ENCODE measurements at places on chromosomes 7 and 10.
A peak's percentile ranks its signal among the peaks of the same experiment; 100 is the strongest.

- H3K36me3 ChIP-seq: no peaks in the 10 kb centered on the region
- H3K27me3 ChIP-seq: no peaks in the 10 kb centered on the region
- H3K4me3 ChIP-seq: no peak overlapping the region
- H3K27ac ChIP-seq: no peak overlapping the region
- DNase-seq: no peak
These were observed 88.2 kb downstream of the CD36 start for GRCh38 chr7:80726666-80727065.

DNA sequence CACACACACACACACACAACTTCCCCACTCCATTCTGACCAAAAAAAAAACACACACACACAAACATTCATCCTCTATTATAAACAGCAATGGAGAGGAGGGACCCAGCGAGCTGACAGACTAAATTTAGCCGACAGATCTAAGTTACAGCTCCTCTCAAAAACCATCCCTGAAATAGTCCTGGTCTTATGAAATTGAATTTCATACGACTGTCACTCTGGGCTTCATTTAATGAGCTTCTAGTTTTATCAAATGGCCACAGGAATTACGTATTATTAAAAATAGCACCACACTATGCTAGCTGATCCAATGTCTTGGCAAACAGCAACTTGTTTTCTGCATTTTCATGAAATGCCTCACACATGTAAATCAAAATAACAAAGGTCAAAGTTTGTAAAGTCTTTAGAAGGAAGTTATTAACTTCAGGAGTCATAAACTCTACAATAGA, 131.3 kb upstream of the ASAH2 start:
- no peaks in the 10 kb centered on the region for H3K27me3 ChIP-seq
- peaks cover 17% of the 10 kb centered on the region for H3K4me1 ChIP-seq
- H3K4me3 ChIP-seq: no peak overlapping the region
- no peak overlapping the region for H3K27ac ChIP-seq

DNA sequence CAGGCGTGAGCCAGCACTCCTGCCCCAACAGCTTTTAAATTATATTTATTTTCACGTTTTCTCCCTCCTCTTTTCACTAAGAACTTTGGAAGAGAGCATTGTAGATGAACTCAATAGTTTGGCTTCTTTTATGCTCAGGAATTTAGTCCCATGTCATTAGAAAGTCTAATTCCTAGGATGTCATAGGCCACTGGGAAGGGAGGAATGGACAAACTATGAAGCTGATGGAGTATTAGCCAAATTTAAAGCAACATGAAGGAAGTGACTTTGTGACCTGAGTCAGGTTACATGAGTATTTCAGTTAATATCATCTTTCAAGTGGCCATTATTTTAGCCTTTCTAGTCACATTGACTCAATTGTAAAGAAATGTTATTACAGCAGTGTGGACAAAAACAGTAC, 18.0 kb upstream of the OPN4 start:
- H3K4me3 ChIP-seq: no peak overlapping the region
- H3K27me3 ChIP-seq: peaks cover 71% of the 10 kb centered on the region
- no peak overlapping the region for H3K27ac ChIP-seq
- no peaks in the 10 kb centered on the region for H3K36me3 ChIP-seq
- DNase-seq: no peak

GRCh38 chr10:24238519-24239247, 29.7 kb downstream of the KIAA1217 start:
- H3K27me3 ChIP-seq: peaks cover 6% of the 10 kb centered on the region
- no peak overlapping the region for H3K27ac ChIP-seq

DNA sequence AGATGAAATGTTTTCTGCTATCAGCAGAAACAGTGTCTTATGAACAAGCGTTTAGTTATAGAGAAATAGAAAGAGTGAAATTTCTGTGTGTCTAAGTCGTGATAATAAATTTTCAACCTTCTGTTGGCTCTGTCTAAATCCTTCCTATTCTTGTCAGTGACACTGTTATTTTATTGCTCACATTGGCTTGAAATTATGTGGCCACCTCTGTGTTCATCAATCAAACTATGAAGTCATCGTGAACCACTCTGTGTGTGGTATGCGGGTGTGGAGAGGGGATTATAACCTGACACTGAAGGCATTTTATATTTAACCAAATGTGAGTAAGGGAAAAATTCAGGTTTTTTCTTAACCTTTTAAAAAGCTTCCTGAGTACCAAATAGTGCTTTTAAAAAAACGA, 12.3 kb downstream of the AOAH start:
- no peak overlapping the region for H3K4me3 ChIP-seq
- peaks cover 55% of the 10 kb centered on the region for H3K4me1 ChIP-seq
- H3K27ac ChIP-seq: no peak overlapping the region

DNA sequence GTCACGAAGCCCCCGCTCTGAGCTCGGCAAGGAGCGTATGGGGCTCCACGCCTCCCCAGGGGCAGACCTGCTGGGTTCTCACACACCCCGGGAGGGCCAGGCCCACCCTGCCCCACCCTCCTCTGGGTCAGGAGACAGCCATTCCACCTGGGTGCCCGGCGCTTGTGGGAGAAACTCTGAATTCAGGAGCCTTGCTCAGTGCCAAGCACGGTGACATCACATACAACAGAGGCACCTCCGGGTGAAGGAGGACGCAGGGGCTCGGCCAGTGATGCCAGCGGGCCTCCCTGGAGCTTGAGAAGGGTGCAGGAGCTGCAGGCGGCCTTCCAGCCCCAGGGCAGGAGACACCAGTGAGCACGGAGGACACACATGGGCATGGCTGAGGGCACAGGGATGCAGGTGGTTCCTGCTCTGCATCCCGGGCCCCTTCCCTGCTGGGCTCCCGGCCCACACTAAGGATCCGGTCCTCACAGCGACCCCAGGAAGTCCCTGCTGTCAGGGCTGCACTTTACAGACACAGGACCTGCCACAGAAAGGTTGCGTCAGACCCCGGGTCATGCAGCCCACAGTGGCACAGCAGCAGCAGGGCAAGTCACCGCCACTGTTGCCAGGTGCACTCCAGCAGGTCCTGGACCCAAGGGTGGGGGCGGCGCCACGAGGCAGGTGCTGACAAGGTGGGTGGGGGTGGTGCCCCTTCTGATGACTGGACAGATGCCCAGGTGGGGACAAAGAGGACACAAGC, 108.0 kb downstream of the MAD1L1 start:
- no peak for DNase-seq
- H3K36me3 ChIP-seq: no peaks in the 10 kb centered on the region
- no peaks in the 10 kb centered on the region for H3K27me3 ChIP-seq
- H3K4me1 ChIP-seq: peaks cover 10% of the 10 kb centered on the region

DNA sequence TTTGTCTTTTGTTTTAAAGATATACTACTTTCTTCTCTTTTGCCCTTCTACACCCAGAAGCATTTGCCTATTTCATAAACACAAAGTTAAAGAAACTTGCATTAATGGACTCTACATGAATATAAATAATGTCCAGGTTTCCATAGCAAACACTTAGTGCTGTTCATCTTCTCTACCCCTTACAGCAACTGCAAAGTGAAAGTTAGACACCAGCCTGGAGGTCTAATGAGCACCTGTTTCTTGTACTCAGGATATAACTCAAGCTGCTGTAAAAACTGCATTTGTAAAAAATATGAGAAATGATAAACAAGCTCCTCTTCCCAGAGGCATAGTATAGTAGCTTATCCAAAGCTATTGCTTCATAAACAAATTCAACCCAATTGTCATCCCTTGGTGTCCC, 76.0 kb upstream of the RELN start:
- no peak overlapping the region for H3K27ac ChIP-seq
- no peaks in the 10 kb centered on the region for H3K4me1 ChIP-seq
- no peak for DNase-seq
- H3K27me3 ChIP-seq: no peaks in the 10 kb centered on the region
- no peaks in the 10 kb centered on the region for H3K36me3 ChIP-seq

DNA sequence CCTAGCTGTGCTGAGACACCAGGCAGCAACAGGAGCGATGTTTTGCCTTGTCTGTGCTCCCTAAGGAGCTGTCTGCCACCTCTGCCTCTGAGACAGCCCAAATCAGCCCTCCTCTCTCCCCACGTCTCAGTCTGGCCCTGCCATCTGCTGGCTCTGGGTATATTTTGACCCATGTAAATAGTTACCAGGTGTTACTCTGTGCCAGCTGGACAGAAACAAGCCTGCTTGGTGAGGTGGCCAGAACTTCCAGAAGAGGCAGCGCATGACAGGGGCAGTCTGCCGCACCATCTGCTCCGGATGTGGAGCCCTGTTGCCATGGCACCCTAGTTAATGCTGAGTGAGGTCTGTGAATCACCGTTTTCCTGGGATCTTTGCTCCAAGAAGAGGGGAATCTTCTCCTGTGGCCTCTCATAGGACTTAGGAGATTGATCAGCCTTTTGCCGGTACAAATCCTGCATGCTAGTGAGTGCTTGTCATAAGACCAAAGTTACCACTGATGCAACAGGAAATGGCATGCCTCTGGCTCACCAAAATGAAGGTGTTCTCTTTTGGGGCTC, 31.8 kb downstream of the GSTO2 start:
- peak overlapping the region; percentile 6 for H3K27ac ChIP-seq
- DNase-seq: no peak
- H3K4me3 ChIP-seq: no peak overlapping the region
- H3K36me3 ChIP-seq: peaks cover 2% of the 10 kb centered on the region
- peaks cover 24% of the 10 kb centered on the region for H3K4me1 ChIP-seq

GRCh38 chr7:13982940-13983677, 6.4 kb downstream of the ETV1 start:
- peaks cover 1% of the 10 kb centered on the region for H3K36me3 ChIP-seq
- peaks cover 4% of the 10 kb centered on the region for H3K4me1 ChIP-seq
- H3K27me3 ChIP-seq: peaks cover 40% of the 10 kb centered on the region
- no peak overlapping the region for H3K4me3 ChIP-seq
- DNase-seq: no peak

DNA sequence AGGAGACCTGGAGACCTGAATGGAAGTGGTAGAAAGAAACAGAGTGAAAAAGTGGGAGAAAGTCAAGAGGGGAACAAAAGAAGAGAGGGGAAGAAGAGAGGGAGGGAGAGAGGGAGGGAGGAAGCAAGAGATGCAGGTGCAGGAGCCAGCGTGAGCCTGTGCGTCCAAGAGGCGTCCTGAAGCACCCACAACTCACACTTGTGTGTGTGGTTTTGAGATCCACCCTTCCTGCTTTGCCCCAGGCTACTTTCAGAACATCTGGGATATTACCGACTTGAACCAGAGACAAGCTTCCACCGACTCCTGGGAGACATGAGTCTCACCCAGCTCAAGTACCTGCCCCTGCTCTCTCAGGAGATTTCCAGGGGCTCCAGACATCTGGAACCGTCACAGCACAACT, 9.8 kb downstream of the AFAP1L2 start:
- H3K4me3 ChIP-seq: no peak overlapping the region
- H3K27me3 ChIP-seq: peaks cover 71% of the 10 kb centered on the region
- peaks cover 3% of the 10 kb centered on the region for H3K36me3 ChIP-seq
- no peaks in the 10 kb centered on the region for H3K4me1 ChIP-seq

GRCh38 chr10:49595003-49595712, 15.0 kb upstream of the SLC18A3 start:
- no peak overlapping the region for H3K27ac ChIP-seq
- no peaks in the 10 kb centered on the region for H3K36me3 ChIP-seq
- peak; percentile 25 for DNase-seq
- peaks cover 18% of the 10 kb centered on the region for H3K27me3 ChIP-seq
- H3K4me1 ChIP-seq: no peaks in the 10 kb centered on the region
- H3K4me3 ChIP-seq: no peak overlapping the region

DNA sequence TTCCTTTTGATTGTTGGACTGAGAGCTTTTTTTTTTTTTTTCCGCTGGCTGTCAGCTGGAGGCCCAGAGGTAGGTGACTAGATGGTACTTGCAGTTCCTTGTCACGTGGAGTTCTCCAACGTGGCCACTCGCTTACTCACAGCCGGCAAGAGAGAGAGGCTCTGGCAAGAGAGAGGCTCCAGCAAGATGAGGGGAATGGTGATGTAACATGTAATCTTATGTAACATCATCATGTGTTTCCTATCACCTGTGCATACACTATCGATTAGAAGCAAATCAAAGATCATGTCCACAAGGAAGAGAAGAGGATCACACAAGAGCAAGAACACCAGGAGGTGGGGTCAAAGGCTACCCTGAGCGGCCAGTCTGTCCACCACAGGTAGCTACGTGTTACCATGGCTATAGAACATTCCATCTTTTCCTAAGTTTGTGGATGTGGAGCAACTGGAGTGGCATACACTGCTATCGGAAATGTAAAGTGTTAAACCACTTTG, 4.0 kb upstream of the BORCS7 start:
- peaks cover 1% of the 10 kb centered on the region for H3K36me3 ChIP-seq
- H3K27me3 ChIP-seq: no peaks in the 10 kb centered on the region
- H3K4me3 ChIP-seq: no peak overlapping the region
- H3K27ac ChIP-seq: no peak overlapping the region

DNA sequence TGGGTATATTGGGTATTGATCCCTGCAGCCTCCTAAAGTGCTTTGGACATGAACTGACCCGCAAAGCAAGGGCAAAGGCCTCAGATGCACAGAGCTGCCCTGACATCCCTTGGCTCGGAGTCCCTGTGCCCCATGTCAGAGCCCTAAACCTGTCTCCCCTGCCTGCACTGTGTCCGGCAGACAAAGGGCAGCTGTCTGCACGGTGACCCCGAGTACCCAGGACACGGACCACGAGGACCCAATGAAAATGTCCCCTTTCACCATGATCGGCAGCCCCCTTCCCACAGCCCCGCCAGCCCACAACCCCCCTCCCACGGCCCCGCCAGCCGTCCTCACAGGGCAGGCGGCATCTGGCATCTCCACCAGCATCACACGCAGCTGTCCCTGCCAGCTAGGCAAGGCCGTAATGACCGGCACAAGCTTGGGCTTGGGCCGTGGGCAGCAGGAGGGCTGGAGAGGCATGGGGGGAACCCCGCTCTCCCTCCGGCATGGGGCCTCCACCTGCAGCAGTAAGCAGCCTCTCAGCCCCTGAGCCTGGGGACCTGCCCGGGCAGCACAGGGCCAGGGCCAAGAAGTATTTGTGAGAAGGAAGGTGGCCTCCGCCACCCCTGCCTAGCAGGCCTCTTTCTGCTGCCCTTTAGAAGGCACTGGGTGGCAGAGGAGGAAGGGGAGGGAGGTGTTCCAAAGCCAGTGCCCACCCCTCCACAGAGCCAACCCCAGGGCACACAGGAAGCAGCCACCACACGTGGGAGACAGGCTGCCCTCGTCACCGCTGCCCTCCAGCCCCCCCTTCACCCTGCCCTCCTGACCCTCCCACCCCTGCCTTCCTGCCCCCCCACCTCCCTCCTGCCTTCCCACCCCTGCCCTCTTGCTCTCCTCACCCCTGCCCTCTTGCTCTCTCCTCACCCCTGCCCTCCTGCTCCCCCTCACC, 10.1 kb downstream of the NUDT1 start:
- DNase-seq: no peak
- H3K4me1 ChIP-seq: peaks cover 40% of the 10 kb centered on the region
- H3K27me3 ChIP-seq: no peaks in the 10 kb centered on the region
- no peak overlapping the region for H3K27ac ChIP-seq
- H3K36me3 ChIP-seq: peaks cover 5% of the 10 kb centered on the region

GRCh38 chr10:73743327-73743904, 756 bp upstream of the SEC24C start:
- H3K36me3 ChIP-seq: peaks cover 15% of the 10 kb centered on the region
- H3K27me3 ChIP-seq: no peaks in the 10 kb centered on the region
- DNase-seq: no peak
- H3K4me3 ChIP-seq: peak overlapping the region; percentile 99
- H3K27ac ChIP-seq: peak overlapping the region; percentile 100

Data from activated CD8-positive, alpha-beta memory T cell treated with anti-CD3 and anti-CD28 coated beads, Interleukin-2, amount 10 ng/mL, durations not matched to agents 7 days and 5 days (primary cell).